KBM-7 (cell line): ENCODE measurements at places on chromosomes 7 and 10.

DNA sequence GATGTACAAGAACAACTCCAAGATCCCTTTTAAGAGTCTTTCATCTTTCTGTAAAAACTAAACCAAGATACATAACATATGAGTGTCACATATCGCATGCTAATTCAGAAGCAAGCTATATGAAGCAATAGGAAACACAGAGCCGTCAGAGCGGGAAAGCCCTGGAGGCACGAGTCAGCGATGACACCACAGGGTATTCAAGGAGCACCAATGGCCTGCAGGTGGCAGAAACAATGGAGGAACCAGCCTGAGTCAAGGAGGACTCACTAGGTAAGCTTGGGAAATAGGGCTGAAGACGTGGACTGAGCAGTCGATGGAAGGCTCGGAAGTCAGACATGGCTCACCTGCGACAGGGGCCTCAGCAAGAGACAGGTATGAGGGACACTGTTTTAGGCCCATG lies 214.4 kb downstream of the FAM107B start:
- DNase-seq: peak; percentile 80

GRCh38 chr10:119030421-119031250 lies 1.1 kb downstream of the NANOS1 start:
- peak; percentile 72 for DNase-seq

GRCh38 chr7:77370606-77371005 lies 45.5 kb downstream of the GSAP start:
- DNase-seq: no peak

GRCh38 chr7:69651101-69651590 lies 52.9 kb downstream of the AUTS2 start:
- DNase-seq: no peak

DNA sequence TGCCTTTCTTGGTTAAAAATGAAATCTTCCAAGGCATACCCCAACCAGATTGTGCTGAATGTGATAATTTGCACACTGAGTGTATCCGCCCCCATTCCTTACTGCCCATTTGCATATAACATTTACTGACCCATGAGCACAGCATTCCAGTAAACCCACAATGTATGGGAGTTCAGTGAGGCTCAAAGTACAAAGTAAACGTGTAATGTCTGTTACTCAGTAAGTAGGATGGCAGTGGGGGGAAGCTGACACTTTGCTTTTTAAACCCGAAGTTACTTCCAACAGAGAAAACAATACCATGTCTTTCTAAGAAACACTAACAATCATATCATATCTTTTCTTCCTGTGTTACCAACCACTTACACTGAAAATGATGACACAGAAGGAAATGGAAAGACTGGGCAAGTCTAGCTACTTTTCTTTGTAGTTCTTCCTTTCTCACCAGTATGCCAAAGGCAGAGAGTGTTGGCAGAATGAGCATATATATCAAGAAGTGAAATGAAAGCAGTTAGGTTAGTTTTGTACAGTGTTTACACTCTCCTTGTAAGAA lies 27.1 kb upstream of the SOSTDC1 start:
- DNase-seq: peak; percentile 13

DNA sequence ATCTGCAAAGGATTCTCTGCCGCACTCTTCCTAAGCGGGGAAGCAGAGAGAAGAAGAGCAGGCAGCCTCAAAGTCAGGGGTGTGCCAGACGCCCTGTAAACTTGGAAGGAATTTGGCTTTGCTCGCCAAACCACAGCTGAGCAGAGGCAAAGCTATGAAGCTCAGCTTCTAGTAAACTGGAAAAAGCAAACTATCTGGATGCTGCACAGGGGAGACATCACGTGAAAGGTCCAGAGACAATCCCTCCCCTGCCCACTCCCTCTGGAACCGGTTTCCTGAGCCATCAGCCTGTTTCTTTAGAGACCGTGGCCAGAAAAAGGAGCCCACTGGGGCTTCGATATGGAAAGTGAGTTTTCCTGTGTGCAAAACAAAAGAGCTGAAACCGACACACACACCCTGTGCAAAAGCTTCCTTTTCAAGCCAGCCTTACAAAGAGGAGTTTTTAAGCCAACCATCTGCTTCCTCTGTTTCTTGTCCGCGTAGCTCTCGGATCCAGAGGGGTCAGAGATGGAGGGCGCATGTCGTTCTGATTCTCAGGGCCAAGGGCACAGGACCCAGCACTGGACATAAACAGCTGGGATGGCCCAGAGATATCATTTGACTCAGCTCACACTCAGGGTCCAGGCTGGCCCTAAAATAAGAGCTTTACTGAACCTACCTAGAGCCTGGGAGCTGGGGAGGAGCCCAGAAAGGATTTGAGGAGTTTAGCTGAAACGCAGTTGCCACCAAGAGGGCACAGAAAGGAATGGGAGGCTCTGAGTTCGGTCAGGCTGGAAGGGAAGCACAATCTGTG lies 58.2 kb upstream of the DNAAF5 start:
- DNase-seq: no peak

DNA sequence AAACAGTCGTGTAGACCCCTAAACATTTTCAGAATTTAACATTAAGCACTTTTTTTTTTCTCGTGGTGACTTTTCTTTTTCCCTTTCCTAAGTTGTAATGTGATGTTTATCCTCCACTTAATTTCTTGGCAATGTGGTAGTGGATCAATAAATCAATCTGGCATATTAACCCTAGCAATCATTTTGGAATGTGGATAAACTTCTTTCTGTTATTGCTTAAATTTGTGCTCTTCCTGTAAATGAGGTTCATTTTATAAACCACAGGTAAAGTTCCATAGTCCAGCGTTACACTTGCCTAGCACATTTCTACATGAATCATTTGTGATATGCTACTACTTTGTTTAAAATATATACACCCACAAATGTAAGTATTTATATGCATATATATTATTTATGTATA lies 247.4 kb upstream of the ETV1 start:
- DNase-seq: no peak

- DNase-seq: no peak
Observed at GRCh38 chr10:63140077-63140476, 6.9 kb downstream of the NRBF2 start.

GRCh38 chr7:108066486-108066885 lies 63.5 kb upstream of the LAMB1 start:
- DNase-seq: no peak

GRCh38 chr7:20275637-20276036 lies 55.1 kb upstream of the ITGB8 start:
- no peak for DNase-seq

- no peak for DNase-seq
Observed at GRCh38 chr7:41916450-41916927, 213.6 kb upstream of the INHBA start.

DNA sequence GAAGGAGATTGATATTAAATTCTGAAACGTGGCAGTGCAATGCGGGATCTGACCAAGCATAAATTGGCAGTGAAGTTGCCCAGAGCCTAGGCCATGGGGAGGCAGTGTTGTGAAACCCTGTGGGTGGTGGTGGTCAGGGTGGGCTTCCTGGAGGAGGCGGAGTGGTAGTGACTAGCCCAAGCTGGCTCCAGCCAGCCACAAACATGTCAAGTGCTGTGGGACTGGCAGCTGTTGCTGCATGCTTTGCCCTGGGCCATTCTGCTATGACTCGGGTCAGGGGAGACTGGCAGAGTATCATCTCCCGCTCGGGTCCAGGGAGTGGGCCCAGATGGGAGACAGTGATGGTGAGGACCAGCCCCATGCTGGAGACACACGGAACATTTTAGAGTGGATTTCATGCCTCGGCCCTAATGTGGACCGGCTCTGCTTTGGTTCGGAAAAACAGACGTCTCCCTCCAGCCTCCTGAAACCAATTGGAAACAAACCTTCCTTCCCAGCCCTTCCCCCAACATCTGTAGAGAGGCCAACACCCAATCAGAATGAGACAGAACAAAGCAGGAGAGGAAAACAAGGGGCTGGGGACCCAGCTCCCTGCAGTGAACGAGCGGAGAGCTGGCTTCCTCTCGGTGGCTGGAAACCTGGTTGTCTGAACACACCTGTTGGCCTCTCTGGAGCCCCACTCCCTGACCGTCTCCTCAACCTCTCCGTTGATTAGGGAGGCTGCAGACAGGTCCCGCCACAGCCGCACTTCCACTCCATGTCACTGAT lies 58.2 kb downstream of the TMEM270 start:
- no peak for DNase-seq

DNA sequence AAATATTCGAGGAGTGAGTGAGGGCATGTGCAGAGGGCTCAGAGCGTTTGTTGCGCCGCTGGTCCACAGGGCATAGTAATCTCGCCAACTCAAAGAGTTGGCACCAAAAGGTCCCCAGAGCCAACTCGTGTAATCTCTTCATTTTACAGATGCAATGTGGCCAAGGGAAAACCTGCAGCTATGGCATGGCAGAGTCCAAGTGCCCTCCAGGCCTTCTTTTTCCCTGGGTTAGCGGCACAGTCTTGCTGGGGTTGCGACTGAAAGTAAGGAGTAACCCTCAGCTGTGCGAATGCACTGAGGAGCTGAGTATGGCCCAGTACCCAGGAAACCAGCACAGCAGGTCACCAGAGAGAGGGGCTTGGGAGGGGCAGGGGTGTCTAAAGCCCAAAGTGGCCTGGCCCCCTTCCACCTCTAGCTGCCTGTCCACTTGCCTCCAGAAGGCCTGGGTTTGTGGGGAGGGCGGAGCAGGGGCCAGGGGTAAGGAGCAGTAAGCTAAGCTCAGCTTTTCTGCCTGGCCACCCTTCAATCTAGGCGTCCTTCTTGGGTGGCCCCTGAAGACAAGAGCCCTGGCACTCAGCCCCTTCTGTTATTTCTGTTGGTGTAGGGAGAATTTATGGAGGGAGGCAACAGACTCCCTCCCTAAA lies 3.3 kb upstream of the GAD2 start:
- DNase-seq: no peak

DNA sequence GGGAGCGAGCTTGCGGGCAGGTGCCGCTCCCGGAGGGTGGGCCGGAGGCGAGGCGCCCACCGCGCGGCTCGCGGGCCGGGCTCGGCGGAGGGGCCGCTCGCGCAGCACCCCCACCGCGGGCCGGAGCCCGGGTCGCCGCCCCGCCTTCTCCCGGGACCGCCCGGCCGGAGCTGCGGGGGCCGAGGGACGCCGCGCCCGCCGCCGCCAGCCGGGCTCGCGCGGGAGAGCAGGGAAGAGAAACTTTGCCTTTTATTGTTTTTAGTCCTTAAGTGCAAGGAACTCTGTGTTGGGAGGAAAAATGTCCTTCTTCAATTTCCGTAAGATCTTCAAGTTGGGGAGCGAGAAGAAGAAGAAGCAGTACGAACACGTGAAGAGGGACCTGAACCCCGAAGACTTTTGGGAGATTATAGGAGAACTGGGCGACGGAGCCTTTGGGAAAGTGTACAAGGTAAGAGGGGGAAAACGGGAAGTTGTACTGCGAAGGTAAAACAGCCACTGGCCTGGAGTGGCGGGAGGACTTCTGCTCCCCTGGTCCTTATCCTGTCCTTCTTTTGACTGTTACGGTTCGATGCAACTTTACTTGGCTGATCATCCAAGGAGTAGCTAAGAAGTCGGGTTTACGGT lies 620 bp downstream of the SLK start:
- DNase-seq: peak; percentile 70

GRCh38 chr10:70462349-70462984 lies 16.1 kb upstream of the PALD1 start:
- DNase-seq: no peak

- no peak for DNase-seq
Observed at GRCh38 chr10:34403512-34403911, 411.6 kb downstream of the PARD3 start.

- DNase-seq: no peak
Observed at GRCh38 chr10:33790521-33791271, 456.2 kb upstream of the NRP1 start.

- peak; percentile 78 for DNase-seq
Observed at GRCh38 chr7:35253710-35254495, at the start of gene TBX20. TSS of gene TBX20 (minus strand) at chr7:35254100. CDS start at chr7:35253620, 480 bp downstream.

- DNase-seq: no peak
Observed at GRCh38 chr7:19145434-19146115, 354 bp upstream of the FERD3L start.

DNA sequence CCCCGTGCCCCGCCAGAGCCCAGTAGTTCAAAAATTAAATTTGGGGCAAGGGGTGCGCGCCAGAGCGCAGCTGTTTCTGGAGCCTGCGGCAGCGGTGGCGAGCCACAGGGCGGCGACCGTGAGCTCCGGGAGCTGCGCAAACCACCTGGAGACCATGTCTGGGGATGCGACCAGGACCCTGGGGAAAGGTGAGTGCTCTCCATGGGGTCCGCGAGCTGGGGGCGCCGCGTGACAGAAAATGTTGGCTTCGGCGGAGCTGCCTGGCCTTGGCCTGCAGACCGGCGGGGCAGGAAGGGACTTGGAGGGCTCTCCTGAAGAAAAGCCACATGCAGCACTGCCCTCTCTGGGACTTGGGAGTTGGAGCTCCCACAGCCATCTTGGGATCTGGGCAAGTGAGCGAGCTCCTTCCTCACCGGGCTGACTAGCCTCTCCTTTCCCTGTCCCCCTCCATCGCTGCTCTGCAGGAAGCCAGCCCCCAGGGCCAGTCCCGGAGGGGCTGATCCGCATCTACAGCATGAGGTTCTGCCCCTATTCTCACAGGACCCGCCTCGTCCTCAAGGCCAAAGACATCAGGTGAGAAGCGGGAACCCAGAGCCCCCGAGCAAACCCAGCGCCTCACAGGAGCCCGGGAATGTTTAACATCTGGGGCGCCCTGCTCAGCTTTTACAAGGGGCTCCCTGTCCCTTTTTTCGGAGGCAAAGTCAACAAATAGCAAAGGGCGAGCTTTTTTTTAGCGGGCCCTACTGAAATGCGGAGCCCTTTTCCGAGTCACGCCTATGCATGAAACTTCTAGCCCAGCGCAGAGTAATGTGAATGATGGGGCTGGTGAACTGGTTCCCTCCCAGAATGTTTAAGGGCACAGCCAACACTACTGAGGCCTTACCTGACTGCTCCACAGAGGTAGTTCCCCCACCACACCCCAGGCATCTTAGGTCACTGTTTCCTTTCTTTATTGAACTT lies 6.1 kb downstream of the GSTO2 start:
- peak; percentile 57 for DNase-seq

GRCh38 chr7:113371416-113372043 lies 253.2 kb upstream of the SMIM30 start:
- no peak for DNase-seq

DNA sequence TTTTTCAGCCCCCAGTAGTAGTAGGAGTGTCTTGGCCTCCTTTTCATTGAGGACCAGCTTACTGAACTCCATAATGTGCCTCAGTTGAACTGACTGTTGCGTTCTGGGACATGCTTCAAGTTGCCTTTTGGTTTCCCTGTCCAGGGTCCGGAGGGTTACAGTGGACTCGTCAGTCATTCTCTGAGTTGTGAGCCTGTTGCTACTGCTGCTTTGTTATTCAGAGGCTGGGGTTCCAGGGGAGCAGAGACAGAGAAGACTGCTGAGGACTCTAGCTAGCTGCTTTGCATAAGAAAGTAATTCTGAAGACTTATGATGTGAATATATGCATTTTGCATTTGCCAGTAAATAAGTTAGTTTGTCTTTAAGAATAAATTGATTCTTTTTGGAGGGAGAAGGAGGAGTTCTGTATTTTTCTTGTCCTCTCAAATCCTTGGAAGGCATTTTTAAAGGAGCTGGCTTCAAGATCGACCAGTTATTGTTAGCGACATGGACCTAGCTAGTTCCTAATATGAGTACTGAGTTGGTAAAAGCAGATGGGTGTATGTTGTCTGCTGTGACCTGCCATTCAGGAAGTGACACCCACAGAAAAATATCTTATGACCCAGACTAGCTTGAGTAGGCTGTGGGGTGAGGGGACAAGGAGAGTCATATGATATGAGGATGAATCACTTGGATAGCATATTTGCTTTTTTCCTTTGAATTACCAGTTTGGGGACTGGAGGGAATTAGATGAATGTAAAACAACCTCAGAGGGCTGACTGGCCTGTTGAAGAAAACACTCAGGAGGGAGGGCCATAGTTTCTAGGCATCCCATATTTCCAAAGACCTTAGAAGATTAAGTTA lies 8.3 kb downstream of the PI4K2A start:
- peak; percentile 21 for DNase-seq

GRCh38 chr10:27771231-27771630 lies 25.6 kb upstream of the MKX start:
- no peak for DNase-seq
